Cerebellar nuclear complex (tissue), 1 donor: ENCODE measurements at places on chromosomes 7 and 10.

DNA sequence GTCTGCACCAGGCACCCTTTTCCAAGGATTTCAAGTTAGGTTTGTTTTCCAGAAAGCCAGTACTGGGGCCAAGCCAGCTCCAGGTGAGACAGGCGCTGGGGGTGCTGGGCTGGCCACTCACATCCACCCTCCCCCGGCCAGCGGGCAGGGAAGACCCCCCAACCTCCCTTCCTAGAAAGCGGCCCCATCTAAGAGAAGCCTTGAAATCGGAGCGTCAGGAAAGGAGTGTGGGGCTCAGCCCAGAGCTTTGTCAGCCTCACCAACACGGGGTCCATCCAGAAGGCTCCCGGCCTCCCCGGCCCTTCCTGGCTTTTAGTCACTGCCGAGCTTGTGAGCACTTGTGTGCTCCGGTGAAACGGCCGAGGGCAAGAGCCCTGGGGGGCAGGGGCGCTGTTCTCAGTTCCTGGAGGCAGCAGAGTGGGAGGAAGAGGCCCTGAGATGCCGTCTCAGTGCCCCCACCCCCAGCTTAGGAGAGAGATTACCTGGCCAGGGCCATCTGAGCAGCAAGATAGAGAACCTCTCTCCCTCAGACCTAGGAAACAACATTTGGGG lies 39.6 kb downstream of the PDGFA start:
- DNase-seq = no peak

DNA sequence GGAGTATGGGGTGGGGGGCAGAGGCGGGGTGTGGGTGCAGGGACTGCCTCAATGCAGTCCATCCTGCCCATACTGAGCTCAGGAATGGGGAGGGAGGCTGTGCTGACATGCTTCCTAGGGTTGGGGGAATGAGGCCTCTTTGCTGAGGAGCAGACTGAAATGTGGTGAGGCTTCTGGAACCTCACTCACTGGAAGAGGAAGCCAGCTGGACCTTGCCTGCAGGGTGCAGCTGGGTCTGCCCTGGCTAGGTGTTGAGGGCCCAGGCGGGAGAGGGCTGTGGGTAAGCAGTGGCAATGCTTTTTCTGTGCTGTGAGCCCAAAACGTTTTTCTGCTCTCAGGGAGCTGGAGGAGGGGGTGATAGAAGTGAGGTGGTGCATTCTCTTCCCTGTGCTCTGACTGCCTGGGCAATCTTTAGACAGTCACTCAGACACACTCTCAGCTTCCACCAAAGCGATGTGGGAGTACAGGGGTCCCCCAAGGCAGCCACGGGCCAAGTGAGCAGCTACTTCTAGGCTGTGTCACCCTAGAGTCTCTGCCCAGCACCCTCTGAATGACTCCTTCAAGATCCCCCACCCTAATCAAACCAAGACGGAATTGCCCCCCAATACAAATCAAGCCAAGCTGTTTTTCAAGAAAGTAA lies 41.1 kb upstream of the BMPR1A start:
- DNase-seq = no peak

DNA sequence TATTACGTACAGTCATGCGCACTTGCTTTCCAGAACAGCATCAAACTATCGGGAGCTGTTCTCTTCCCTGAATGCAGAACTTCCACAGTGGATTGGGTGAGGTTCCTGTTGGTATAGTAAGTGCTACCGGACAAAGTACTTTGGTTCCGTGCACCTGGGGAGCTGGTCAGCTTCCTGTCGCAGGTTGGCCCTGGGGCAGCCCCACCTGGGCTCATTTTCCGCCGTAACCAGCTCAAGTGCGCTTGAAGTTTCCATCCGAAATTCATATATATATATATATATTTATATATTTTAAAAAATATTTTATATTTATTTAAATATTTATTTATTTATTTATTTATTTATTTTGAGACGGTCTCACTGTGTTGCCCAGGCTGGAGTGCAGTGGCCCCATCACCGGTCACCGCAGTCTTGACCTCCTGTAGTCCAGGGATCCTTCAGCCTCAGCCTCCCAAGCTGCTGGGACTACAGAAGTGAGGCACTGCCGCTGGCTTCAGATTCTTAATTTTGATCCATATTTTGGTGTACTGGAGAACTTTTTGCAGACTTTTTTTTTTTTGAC lies 6.5 kb downstream of the SCART1 start:
- no peak for DNase-seq

GRCh38 chr10:52220947-52221346 lies 93.1 kb upstream of the DKK1 start:
- DNase-seq = no peak

- no peak for DNase-seq
Measured at GRCh38 chr7:90570373-90570959, 25.7 kb upstream of the CDK14 start.

- no peak for DNase-seq
Measured at GRCh38 chr7:11195502-11195901, 221.8 kb downstream of the PHF14 start.

DNA sequence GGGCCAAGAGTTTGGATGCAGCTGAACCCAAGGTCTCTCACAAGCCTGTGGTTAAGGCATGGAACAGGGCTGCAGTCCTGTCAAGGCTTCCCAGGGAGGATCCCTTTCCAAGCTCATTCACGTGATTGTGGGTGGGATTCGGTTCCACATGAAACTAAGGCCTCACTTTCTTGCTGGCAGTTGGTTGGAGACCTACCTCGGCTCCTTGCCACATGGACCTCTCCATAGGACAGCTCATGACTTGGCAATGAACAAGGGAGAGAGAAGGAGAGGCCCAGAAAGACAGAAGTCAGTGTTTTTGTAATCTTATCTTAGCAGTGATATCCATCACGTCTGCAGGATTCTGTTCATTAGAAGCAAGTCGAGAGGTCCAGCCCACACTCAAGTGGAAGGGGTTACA lies 583.8 kb downstream of the LRMDA start:
- no peak for DNase-seq

GRCh38 chr10:53033396-53033795 lies 260.8 kb upstream of the MBL2 start:
- DNase-seq = no peak

DNA sequence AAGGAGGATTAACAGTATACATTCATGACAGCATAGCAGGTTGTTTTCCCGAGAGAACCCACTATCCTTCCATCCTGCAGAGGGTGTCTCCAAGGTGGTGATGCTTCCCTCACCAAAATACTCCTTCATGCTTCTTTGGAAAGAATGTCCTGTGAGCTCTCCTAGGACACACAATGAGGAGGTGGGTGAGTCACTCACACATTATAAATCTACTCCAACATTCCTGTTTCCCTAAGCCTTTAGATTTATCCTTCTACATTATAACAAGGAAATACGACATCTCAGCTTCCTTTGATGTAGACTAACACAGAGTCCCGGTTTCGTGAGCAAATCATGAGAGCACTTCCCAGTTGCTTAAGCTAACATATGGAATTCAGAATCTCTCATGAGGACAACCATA lies 689.7 kb upstream of the CELF2 start:
- DNase-seq = no peak

GRCh38 chr10:96743988-96744585 lies 23.8 kb upstream of the PIK3AP1 start:
- DNase-seq = no peak

- DNase-seq = no peak
Measured at GRCh38 chr10:14616955-14617730, 157.6 kb downstream of the FAM107B start.

GRCh38 chr7:44154703-44155102 lies 13.6 kb upstream of the MYL7 start:
- no peak for DNase-seq

- no peak for DNase-seq
Measured at GRCh38 chr7:121302214-121302745, 26.5 kb upstream of the WNT16 start.
